T-helper 2 cell treated with Interferon-gamma antibody and Interleukin-4, amounts not matched to agents 5 μg/mL and 100 μg/mL, for 36 hours (primary cell): ENCODE measurements at places on chromosomes 7 and 10.

GRCh38 chr7:150432915-150433892 is 17.2 kb upstream of the GIMAP8 start:
- DNase-seq, result no peak

DNA sequence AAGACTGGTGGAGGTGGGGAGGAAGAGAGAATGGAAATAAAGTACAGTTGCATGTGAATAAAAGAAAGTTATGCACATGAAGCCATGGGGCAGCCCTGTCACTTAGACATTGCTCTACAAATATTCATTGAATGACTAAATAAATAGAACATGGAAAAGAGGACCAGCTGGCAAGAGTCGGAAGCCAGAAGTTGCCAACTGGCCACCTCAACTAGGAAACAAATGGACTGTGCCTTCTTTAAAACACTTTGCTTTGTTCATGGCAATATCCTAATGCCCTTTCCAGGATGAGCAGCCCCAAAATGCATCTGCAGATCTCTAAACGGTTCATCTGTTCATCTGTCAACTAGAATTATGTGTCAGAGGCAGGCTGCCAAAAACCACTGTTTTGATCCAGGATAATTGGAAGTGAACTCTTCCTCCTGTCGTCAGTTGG is 157.3 kb downstream of the NOC3L start:
- DNase-seq, result no peak

- no peak for DNase-seq
These were observed 966.8 kb downstream of the LRMDA start for GRCh38 chr10:76398043-76398710.

DNA sequence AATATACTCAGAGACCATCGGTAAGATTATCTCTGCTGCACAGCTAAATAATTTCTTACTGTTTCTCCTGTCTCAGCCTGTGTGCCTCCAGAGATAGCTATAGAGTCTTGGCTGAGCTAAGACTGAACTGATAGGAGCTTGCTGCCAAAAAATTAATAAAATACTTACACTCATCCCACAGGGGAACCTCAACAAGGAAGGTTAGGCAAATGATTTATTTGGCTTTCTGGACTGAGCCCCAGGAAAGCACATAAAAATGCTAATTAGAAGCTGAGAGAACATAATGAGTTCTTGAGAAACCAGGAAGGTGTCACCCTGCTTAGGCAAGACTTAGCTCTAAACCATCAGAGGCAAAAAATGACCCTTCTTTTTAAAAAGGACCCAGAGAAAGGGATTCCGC is 534.5 kb downstream of the TNS3 start:
- DNase-seq, result no peak

DNA sequence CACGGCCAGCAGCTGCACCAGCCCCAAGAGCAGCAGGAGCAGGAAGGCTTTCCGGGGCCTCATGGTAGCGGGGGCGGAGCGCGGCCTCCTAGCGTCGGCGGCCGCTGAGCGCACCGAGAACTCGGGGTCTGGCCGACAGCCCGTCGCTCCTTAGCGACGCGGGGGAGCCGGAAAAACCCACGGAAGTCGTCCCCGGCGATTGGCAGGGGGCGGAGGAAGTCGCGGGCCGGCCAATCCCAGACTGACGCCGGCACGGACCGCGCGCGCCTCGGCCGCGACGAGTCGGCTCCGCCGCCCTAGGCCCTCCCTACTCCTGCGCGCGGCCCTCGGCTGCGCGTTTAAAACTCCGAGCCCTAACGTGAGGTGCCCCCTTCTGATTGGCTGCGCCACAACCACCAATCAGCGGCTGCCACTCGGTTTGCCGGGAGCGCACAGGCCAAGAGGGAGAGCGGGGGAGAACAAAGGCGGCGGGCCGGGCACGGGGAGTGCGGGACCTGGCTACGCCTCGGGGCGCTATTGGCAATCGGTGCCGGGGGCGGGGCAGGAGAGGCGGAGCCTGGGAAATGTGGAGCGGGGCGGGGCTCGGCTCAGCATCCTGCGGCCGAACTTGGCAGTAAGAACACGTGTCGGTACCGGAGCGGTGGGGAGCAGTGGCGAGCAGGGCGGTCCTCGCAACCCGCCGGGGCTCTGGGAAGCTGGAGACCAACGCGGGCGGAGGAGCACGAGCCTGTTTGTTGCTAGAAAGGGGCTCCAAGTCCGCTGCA is at the start of gene PDIA4:
TSS of gene PDIA4 (minus strand) at position 160 of the 764 bp plus-strand sequence. CDS start at position 63, 97 bp downstream.
- peak; percentile 100 for DNase-seq

GRCh38 chr7:99076615-99077014 is 67.3 kb downstream of the SMURF1 start:
- no peak for DNase-seq

GRCh38 chr7:143341842-143342241 is 20.7 kb downstream of the FAM131B start:
- DNase-seq, result no peak

- no peak for DNase-seq
These were observed 98.4 kb downstream of the PIP4K2A start for GRCh38 chr10:22615819-22616499.

DNA sequence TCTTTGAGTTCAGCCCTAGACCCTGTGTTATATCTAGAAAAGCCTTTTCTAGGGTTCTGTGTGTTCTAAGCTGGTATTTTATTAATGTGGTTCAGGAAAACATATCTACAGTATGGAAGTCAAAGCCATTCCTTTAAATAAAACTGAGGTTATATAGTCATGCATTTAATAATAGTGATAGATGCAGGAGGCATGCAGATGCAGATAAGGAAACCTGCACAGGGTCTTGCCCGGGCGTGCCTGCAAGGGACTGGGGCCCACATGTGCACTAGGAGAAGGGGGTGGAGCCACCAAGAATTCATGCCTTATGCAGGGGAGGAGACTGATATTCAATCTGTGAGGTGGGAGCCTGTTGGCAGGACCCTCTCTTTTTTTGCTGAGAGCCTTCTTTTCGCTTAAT is 171.5 kb downstream of the PRPF18 start:
- DNase-seq, result no peak
